A549 treated with RU486 at 1 μM for 4 hours (cell line): ENCODE measurements at places on chromosomes 5 and 9. TPM values are rescaled to one million over a fixed set of nuclear protein-coding genes. Genes with fewer than 3 reads are reported as not detected.

The BRINP1 gene
- 0.15 to 0.31 TPM (median 0.25 TPM) in 5 replicates for total RNA-seq

The LCN6 gene
- not detected in 5 replicates for total RNA-seq

The MEIKIN gene
- not detected in 5 replicates for total RNA-seq

The PCDHB14 gene
- total RNA-seq, result 0.07 to 0.21 TPM (median 0.09 TPM) in 5 replicates

The SPATA31C1 gene
- total RNA-seq, result not detected in 5 replicates

The CTXN3 gene
- not detected in 5 replicates for total RNA-seq

The FGF10 gene
- not detected in 5 replicates for total RNA-seq

The PFN3 gene
- total RNA-seq, result not detected in 5 replicates

The DCTN4 gene
- total RNA-seq, result 17.4 to 19.1 TPM (median 18.7 TPM) in 5 replicates

The CENPH gene
- 15.6 to 35.5 TPM (median 31.7 TPM) in 5 replicates for total RNA-seq

The MRRF gene
- total RNA-seq, result 60.3 to 76.2 TPM (median 68.9 TPM) in 5 replicates

The SPATA31A3 gene
- total RNA-seq, result not detected in 5 replicates

The CAMK4 gene
- total RNA-seq, result not detected in 5 replicates

The TAF11L5 gene
- not detected in 5 replicates for total RNA-seq

The TMEFF1 gene
- total RNA-seq, result 0.30 to 1.6 TPM (median 1.3 TPM) in 5 replicates

The OCLN gene
- 11.7 to 18.6 TPM (median 12.4 TPM) in 5 replicates for total RNA-seq

The GRAMD2B gene
- total RNA-seq, result 0.48 to 0.98 TPM (median 0.64 TPM) in 5 replicates

The PPIC gene
- 13.8 to 17.8 TPM (median 15.9 TPM) in 5 replicates for total RNA-seq

The CCL21 gene
- total RNA-seq, result not detected in 5 replicates

The F12 gene
- total RNA-seq, result 11.8 to 26.6 TPM (median 21.3 TPM) in 5 replicates

The ST8SIA4 gene
- 0.24 to 1.3 TPM (median 0.44 TPM) in 5 replicates for total RNA-seq

The IL9 gene
- not detected in 5 replicates for total RNA-seq

The SHISAL2B gene
- not detected in 5 replicates for total RNA-seq

The EGFLAM gene
- total RNA-seq, result 0.30 to 0.44 TPM in 2 of 5 replicates, not detected in the others

The CDH18 gene
- not detected in 5 replicates for total RNA-seq

The PTPN3 gene
- total RNA-seq, result 13.6 to 20.8 TPM (median 15.0 TPM) in 5 replicates

The ROPN1L gene
- 1.1 to 2.7 TPM (median 2.1 TPM) in 5 replicates for total RNA-seq

The PCDHB15 gene
- total RNA-seq, result 0.06 to 0.10 TPM (median 0.08 TPM) in 3 of 5 replicates, not detected in the others

The GMCL2 gene
- total RNA-seq, result not detected in 5 replicates

The CNTFR gene
- total RNA-seq, result 0.08 to 0.22 TPM (median 0.14 TPM) in 3 of 5 replicates, not detected in the others

The GABRA1 gene
- total RNA-seq, result not detected in 5 replicates

The DNM1 gene
- total RNA-seq, result 74.6 to 95.2 TPM (median 86.0 TPM) in 5 replicates

The PCDHGA4 gene
- 0.06 to 0.19 TPM (median 0.09 TPM) in 5 replicates for total RNA-seq

The CDKN2B-AS1 gene
- not detected in 5 replicates for total RNA-seq

The ZCCHC10 gene
- total RNA-seq, result 30.4 to 36.9 TPM (median 31.4 TPM) in 5 replicates

The FSTL4 gene
- 1.9 to 4.8 TPM (median 3.5 TPM) in 5 replicates for total RNA-seq

The GABRA6 gene
- total RNA-seq, result not detected in 5 replicates

The DRD1 gene
- total RNA-seq, result 0.37 to 1.0 TPM (median 0.64 TPM) in 5 replicates

The TAF11L10 gene
- not detected in 5 replicates for total RNA-seq

The CCL28 gene
- total RNA-seq, result 0.09 to 0.21 TPM (median 0.19 TPM) in 3 of 5 replicates, not detected in the others

The FAM151B gene
- 1.2 to 2.6 TPM (median 1.8 TPM) in 5 replicates for total RNA-seq

The C9orf50 gene
- total RNA-seq, result 0.14 TPM in 1 of 5 replicates, not detected in the others

The RANBP17 gene
- total RNA-seq, result 2.0 to 3.2 TPM (median 2.6 TPM) in 5 replicates

The SETX gene
- total RNA-seq, result 17.5 to 22.6 TPM (median 21.5 TPM) in 5 replicates

The SPATA31E1 gene
- not detected in 5 replicates for total RNA-seq

The WWC1 gene
- 79.0 to 99.0 TPM (median 93.5 TPM) in 5 replicates for total RNA-seq

The BAAT gene
- 0.31 to 0.72 TPM (median 0.47 TPM) in 5 replicates for total RNA-seq

The MLANA gene
- total RNA-seq, result not detected in 5 replicates

The SERF1B gene
- total RNA-seq, result 76.2 to 95.5 TPM (median 79.1 TPM) in 5 replicates

The SMIM23 gene
- total RNA-seq, result not detected in 5 replicates

The ANKRD20A1 gene
- 0.56 to 1.3 TPM (median 1.0 TPM) in 5 replicates for total RNA-seq

The TUBB4B gene
- total RNA-seq, result 579 to 790 TPM (median 733 TPM) in 5 replicates

The CBY3 gene
- total RNA-seq, result not detected in 5 replicates
